Stimulated activated CD4-positive, alpha-beta T cell treated with anti-CD3 and anti-CD28 coated beads, Interleukin-15, amount 100 ng/mL, for 48 hours (primary cell): ENCODE measurements at places on chromosomes 1 and 21.

DNA sequence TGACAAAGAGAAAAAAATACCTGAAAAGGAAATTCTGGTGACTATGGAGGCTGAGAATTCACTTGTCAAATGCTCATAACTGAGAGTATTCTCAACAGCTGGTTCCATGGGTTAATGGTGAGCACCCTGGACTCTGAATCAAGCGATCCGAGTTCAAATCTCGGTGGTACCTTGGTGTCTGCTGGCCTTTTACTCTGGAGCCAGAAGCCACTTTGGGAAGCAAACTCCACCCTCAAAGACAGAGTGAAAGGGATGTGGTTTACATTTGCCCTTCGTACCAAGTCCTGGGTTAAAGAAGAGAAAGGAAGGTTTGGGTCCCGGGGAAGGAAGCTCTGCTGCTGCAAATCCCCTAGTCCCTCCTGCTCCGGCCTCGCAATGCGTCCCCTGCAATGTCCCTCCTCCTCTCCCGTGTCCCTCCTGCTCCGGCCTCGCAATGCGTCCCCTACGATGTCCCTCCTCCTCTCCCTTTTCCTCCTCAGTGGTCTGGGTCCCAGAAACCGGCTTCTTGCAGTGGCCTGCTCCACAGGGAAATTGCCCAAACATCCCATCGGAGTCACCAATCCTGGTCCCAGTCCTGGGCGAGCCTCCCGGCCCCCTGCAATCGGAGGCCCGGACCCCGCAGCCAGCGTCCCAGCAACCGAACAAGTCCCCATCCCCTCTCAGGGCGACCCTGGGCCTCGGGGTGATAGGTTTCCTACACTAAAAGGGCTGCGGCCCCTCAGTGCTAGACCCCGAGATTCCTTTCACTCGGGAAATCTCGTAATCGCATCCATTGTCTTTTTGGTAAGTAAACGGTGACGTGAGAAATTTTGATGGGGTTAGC is 129.4 kb downstream of the PPIAL4G start:
- peak; percentile 24 for DNase-seq

DNA sequence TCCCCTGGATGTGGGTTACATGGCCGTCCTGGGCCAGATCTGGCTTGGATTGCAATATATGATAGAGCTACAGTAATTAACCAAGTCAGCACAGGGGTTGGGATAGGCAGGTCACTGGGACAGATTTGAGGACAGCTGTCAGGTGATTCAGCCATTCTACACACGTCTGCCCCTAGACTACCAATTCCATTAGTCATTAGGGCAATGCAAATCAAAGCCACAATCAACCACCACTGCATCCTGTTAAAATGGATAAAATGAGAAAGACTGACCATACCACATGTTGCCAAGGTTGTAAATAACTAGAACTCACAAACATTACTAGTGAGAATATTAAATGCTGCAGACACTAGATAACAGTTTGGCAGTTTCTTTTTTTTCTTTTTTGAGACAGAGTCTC is 16.0 kb downstream of the C21orf58 start:
- DNase-seq, result no peak

- DNase-seq, result no peak
Observed at GRCh38 chr1:8362701-8363101, 44.8 kb downstream of the SLC45A1 start.

DNA sequence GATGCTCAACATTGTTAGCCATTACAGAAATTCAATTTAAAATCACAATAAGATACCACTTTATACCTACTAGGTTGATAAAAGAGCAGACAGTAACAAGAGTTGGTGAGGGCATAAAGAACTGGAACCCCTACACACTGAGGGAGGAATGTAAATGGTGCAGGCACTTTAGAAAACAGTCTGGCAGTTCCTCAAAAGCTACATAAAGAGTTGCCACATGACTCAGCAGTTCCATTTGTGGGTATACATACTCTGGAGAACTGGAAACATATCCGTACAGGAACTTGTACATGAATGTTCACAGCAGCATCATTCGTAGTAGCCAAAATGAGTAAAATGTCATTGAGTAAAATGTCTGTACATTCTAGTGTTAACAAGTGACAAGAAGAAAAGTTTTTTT is 17.0 kb downstream of the NSL1 start:
- DNase-seq, result no peak

- peak; percentile 54 for DNase-seq
Observed at GRCh38 chr1:46246548-46247435, 771 bp upstream of the RAD54L start.

DNA sequence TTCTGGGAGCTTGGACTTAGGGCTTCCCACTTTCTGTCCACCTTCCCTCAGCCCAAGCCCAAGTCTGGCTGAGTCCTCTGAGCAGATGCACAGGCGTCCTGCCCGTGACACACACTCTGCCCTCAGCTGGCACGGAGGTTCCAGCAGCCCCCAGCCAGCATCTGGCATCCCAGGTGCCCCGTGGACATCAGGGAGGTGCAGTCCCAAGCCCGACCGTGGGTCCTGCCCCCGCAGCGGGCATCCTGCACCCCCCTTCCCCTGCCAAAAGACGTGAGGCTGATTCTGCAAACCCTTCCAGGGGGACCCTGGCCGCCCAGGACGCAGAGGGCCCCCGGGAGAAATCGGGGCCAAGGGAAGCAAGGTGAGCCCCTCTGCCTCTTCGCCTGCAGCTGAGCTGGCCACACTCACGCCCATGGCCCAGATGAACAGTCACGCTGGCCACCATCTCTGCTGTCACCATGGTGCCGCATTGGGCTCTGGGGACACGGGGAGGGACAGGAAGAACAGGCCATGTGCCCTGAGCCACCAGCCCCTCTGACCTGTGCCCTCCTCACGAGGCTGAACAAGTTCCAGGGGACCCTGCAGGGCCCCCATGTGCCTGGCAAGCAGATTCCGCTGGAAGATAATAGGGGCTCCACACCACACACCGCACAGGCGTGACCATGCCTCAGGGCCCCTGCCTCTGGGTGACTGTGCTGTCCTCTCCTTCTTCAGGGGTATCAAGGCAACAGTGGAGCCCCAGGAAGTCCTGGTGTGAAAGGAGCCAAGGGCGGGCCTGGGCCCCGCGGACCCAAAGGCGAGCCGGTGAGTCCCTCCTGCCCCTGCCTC is 20.6 kb downstream of the COL6A2 start:
- no peak for DNase-seq

GRCh38 chr1:116521186-116521585 is 49.6 kb downstream of the CD58 start:
- DNase-seq, result no peak

DNA sequence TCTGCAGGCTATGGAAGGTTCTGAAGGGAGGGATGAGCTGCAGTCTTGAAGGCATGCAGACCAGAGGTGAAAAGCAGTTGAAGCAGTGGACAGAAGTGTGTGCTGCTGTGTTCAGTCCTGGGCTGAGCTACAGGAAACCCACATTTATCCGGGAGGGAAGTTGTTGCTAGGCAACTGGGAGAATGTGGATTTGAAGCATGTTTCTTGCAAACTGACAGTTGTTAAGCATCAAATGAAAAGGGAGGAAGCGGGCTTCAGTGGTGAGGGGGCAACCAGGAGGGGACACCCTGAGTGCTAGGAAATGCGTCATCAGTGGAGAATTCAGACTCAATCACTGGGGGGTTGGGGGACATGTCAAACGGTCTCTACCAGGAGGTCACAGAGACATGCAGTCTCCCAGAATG is 28.7 kb downstream of the ABCA4 start:
- no peak for DNase-seq

DNA sequence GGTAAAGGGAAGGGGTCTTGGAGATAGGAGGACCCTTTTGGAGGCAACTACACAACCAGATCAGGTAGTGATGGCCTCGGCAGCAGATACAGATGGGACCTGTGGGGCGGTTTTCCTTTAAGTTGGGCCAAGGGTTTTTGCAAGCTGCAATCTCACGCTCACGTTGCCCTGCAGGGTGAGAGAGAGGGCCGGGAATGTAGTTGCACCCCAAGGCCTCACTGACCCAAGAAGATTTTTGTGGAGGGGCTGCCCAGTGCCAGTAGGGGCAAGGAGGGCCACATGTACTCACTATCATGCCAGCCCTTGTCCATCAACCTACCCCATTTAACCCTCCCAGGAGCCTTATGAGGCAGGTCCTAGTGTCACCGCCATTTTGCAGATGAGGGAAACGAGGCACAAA is 57.7 kb upstream of the SELENON start:
- DNase-seq, result no peak

- DNase-seq, result peak; percentile 75
Observed at GRCh38 chr1:2381741-2382620, 9.4 kb downstream of the MORN1 start.

DNA sequence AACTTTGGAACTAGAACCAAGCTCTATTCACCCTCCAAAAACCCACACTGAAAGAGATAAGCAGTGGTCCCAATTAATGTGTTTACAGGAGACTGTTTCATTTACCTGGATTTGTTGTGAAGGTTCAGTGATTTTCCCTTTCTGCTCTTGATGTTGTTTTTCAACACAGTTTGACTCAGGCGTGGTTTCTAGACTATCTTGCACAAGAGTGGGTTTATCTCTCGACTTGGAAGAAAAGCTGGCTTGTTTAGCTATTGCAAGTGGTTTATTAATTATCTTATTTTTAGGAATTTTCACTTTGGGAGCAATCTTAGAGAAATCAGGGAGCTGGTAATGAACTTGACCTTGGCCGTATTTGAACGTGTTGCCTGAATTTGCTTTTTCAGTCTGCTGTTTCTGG is 5.3 kb downstream of the AKNAD1 start:
- no peak for DNase-seq

DNA sequence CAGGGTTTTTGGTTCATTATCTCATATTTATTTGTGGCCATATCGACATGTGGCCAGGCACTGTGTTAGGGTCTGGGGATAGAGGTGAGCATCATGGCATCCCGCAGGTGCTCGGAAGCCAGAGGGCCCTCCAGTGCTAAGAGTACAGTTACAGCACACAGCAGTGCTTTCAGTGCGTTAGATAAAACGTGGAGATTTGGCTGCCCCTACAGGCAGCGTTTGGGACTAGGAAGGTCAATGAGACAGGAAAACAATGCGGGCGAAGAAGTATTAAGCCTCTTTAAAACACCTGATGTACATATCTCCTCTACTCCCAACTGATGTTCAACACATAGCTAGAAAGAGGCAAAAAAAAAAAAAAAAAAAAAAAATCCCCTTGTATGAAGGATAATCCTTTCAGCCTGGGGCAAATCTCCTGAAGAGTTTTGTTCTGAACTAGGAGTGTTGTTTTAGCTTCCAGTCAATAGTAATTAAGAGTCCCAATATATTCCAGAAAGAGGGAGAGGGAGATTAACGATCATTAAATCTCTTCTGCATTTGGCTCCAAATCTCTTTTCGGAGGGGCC is 80.1 kb downstream of the CAPZB start:
- DNase-seq, result no peak

DNA sequence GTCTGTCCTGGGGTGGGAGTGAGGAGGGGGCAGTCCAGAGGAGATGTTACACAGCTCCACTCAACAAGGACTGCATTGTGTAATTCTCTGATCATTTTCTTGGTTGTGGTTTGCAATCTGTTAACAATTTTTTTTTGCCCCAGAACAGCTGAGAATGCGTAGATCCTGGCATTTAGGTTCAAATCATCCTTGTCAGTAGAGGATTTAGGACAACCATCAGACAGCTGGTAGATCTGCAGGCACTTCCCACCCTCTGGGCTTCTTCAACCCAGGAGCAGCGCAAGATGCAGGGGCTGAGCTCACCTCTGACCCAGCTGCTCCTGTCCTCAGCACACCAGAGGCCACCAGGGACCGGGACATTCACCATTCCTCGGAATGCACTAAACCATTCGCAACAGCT is 13.5 kb downstream of the BCAR3 start:
- no peak for DNase-seq

- DNase-seq, result no peak
Observed at GRCh38 chr1:147444381-147444780, 96.9 kb upstream of the BCL9 start.

GRCh38 chr1:51976846-51977602 is 13.5 kb downstream of the RAB3B start:
- DNase-seq, result no peak

DNA sequence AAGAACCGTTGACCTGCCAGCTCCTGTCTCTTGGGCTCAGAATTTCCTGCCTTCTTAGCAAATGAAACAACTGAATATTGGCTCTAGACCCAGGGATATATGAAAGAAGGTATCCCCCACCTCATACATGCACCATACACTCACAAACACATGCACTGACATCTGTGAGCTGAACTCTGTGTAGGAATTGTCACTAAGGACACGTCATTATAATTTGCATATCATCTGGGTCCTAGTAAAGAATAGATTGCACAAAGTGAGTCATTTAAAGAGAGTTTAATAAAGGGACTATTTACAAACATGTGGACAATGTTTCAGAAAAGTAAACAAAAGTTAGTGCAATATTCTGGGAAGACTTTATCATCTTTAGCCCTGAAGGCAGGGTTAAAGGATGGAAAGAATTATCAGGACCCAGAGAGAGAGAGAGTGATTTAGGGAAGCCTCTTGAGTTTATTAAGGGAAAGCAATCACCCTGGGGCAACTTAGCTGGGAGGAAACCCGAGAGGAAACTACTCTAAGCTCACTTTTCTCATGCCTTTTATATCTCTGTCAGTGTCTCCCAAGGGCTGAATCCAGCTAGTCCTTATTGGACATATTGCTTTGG is 74.1 kb upstream of the PLA2G4A start:
- DNase-seq, result no peak

GRCh38 chr1:56758794-56759193 is 60.4 kb downstream of the FYB2 start:
- no peak for DNase-seq

DNA sequence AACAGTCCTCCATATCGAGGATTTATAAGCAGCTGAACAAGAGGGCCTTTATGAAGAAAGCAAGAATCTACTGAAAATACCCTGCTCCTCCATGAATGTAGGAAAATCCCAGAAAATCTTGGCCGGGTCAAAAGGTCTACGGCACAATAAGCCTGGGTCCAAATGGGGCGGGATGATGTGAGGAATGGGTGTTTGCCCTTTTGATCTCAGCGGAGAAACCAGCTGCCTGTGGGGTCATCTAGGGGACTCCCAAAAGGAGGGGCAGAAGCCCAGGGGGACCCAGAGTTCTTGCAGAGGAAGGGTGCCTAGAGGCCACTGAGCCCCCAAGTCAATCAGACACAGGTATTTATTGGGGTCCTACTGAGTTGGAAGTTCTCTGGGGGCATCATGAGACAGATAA is 11.4 kb upstream of the PIGR start:
- DNase-seq, result no peak

- no peak for DNase-seq
Observed at GRCh38 chr1:55707846-55708245, 492.7 kb upstream of the USP24 start.

GRCh38 chr1:193542690-193543089 is 356.3 kb upstream of the B3GALT2 start:
- no peak for DNase-seq

GRCh38 chr1:24285231-24285630 is 33.9 kb upstream of the GRHL3 start:
- DNase-seq, result no peak

GRCh38 chr1:61975638-61976037 is 219.0 kb upstream of the L1TD1 start:
- no peak for DNase-seq

DNA sequence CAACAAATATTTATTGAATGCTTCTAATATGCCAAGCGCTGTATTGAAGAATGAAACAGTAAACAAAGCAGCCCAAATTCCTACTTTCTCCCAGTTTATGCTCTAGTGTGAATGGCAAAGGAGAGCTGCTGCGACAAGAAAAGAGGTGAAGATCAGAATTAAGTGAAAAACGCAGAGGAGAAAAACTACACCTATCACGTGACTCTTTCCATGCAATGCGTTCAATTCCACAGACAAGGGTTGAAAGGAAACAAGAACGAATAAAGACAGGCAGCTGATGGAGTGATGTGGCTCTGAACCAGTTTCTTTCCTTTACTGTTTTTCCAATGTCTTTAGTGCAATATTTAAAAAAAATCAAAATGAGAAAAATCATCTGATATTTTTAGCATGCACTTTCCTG is 23.6 kb downstream of the MT1HL1 start:
- DNase-seq, result no peak

GRCh38 chr1:12140515-12141162 is 26.2 kb upstream of the TNFRSF1B start:
- no peak for DNase-seq
